ENCODE measurements at places on chromosomes 13 and 19.
A peak's percentile ranks its signal among the peaks of the same experiment; 100 is the strongest.

DNA sequence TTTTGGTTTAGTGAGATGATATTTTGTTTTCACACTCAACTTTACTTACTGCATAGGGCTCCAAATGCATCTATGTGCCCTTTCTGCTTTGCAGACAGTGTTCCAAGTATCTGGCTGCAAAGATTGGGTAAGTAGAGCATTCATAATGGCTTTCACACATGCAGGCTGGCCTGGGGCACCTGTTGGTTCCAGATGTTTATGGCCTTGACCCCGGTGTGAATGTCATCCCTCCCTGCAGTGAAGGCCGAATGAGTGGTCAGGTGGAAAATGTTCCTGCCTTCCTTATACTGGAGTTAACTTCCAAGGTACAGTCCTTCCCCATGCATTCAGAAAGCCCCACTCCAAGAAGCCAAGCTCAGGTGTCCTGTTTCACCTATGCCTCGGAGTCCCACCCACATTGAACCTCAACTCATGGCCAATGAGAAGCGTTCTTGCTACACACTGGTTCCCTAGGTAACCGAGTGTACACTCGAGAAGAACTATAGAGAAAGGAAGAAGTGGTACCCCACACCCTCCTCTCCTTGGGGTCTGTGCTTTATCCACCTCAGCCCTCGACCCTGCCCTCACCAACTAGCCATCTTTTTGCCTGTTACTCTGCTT lies 23.0 kb upstream of the ZNF536 start:
- no peak for DNase-seq

- DNase-seq: no peak
Observed at GRCh38 chr13:40578055-40578454, 88.4 kb downstream of the FOXO1 start.

GRCh38 chr19:44575116-44575700 lies 38.2 kb upstream of the IGSF23 start:
- peak; percentile 5 for DNase-seq

GRCh38 chr13:33080972-33081590 lies 64.9 kb downstream of the KL start:
- DNase-seq: no peak

DNA sequence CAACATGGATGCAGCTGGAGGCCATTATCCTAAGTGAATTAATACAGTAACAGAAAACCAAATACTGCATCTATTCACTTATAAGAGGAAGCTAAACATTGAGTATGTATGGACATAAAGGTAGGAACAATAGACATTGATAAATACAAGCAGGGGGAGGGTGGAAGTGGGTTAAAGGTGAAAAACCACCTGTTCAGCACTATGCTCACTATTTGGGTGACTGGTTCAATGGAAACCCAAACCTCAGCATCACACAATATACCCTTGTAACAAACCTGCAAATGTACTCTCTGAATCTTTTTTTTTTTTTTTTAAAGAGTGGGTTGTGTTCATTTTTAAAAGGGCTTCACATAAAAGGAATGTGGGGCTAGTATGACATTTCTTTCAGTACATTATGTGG lies 26.9 kb upstream of the CPB2 start:
- no peak for DNase-seq

GRCh38 chr13:66443926-66444325 lies 786.2 kb downstream of the PCDH9 start:
- no peak for DNase-seq

DNA sequence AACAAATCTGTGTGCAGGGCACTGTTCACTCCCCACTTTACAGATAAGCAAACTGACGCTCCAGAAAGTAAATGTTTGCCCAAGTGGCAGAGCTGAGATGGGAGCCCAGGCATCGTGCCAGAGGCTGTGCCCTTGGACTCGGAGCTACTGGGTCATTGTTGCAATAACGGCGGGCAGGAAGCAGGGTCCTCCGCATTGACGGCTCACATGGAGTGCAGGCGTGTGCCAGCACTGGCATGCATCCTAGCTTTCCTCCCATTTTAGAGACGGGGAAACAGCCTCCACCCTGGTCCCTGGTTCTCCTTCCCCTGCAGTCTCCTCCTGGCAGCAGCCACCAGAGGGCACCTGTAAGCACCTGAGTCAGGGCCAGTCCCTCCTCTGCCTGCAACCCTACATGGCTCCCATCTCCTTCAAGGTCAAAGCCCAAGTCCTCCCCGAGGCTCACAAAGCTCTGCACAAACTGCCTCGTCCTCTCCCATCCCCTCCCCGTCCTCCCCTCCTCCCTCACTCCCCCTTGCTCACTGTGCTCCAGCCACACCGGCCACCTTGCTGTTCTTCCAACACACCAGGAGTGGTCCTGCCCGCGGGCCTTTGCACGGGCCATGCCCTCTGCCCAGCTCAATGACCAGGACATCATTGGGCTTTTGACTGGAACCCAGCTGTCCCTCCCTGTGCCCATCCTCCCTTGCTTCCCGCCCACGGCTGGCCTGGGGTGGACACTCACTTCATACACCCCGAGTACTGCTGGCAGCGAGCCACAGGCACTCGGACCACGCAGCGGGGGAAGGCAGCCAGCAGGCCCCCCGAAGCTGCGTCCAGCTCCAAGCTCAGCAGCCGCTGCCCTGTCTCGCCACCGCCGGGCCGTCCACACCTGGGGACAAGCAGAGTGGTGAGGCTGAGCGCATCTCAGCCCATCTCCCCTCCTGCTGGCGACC lies 7.7 kb upstream of the LRG1 start:
- no peak for DNase-seq

Data from activated CD8-positive, alpha-beta memory T cell treated with anti-CD3 and anti-CD28 coated beads for 24 hours (primary cell).